GM12865 (cell line): ENCODE measurements at places on chromosomes 1 and 21.

- DNase-seq = no peak
Observed at GRCh38 chr1:236748268-236748870, 46.7 kb upstream of the MTR start.

DNA sequence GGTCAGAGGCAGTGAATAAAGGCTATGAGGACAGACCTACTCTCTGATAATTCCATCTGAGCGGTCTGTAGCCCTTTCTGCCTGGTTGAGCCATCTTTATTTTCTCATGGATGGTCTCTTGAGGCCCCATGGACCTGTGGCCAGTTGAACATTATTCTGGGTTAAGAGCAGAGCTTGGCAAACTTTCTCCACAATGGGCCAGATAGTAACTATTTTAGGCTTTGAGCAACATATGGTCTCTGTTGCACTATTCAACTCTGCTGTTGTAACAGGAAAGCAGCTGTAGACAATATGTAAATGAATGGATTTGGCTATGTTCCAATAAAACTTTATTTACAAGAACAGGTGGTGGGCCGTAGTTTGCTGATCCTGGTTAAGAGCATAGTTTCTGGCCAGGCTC is 62.7 kb downstream of the KAZN start:
- no peak for DNase-seq

DNA sequence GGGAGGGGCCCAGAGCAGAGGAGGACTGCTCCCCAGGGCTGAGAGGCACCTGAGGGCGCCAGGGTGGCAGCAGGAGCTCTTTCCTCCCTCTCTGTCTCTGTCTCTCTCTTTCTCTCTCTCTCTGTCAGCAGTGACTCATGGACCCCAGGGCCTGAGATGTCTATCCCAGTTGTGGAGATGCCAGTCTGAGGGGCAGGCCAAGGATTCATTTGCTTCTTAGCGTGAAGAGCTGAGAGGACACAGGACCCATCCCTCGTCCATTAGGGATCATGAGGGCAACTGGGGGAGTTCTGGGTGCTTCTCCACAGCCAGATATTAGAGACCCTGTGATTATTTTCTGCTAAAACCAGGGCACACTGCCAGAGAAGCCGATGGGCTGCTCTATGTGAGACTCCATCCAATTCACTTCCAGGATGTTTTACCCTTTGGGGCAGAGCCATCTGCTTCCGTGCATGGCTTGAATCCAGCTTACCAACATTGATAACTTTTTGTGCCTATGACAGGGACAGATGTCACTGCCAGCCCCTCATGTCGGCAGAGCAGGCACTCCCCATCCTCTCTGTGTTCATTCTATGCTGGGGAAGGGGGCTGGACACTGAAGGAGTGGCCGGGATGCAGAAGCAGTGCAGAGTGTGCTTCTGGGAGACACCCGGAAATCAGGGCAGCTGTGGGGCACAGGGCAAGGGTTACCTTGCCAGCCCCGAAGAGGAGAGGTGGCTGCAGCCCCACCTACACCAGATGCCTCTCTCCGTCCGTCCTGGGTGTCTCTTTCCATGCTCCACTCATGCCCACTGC is 4.1 kb upstream of the PCBP3 start:
- no peak for DNase-seq

DNA sequence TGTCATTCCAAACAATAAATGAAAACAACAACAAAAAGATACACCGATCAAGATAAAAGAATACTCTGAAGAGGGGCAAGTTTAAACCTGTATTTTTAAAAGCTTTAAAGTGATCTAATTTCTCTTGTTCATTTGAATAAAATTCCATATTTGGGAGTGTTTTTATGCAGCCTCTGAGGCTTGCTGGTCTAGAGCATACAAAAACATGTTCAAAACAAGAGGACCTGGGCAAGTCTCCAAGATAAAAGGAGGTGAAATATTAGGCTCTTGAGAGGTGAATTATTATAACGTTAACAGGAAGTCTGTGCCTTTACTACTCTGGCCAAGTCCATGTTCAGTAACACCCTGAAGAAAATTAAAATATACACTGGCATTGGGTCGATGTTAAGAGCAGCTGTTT is 20.1 kb downstream of the URB1 start:
- no peak for DNase-seq

DNA sequence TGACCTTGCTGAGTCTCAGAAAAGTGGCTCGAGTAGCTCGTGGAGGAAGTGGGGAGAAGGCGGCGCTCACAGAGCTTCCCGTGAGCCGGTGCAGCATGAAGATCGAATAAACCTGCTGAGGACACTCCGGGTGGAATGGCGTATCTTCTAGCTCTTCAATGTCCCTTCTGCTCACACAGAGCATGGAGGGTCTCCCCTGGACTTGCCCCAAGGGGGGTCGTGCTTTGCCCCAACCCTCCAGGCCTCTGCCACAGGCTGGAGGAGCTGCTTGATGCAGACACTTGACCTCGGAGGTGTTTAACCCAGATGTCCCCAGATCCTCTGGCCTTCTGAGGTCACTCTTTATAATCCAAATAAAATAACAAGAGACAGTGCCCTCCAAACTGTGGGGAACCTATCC is 2.2 kb upstream of the KRTAP10-12 start:
- DNase-seq = no peak

- no peak for DNase-seq
Observed at GRCh38 chr1:182589520-182589919, 464 bp upstream of the RNASEL start.

GRCh38 chr1:201648907-201649721 is 110.2 kb downstream of the NAV1 start:
- no peak for DNase-seq

- no peak for DNase-seq
Observed at GRCh38 chr1:97571760-97572159, 349.1 kb downstream of the DPYD start.

GRCh38 chr1:234759888-234760287 is 149.9 kb upstream of the IRF2BP2 start:
- no peak for DNase-seq

DNA sequence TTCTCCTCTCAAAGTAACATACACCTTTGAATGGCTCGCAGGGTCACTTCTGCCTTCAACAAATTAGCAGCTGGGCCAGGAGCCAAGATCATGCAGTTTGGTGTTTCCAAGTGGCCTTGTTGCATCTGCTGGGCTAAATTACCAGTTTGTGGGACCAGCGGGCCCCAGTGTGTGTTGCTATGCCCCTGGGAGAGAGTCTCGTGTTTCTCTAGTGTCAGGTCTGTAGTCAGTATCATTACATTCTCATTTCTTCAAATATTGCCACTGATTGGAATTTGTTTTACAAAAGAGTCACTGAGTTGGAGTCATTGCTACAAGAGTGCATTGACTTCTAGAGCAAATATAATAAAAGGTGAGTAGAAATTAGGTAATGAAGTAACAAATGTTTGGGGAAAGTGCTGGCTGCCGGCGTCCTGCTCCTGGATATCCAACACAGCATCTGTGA is 35.5 kb downstream of the RHOU start:
- DNase-seq = no peak

- DNase-seq = no peak
Observed at GRCh38 chr1:15727424-15727823, 8.6 kb upstream of the SLC25A34 start.

- DNase-seq = no peak
Observed at GRCh38 chr1:232751393-232752140, 53.6 kb upstream of the MAP10 start.
